ENCODE measurements at places on chromosomes 12 and 14.

GRCh38 chr12:11171969-11172675 is 1.1 kb downstream of the SMIM10L1 start:
- peak; percentile 30 for DNase-seq

- no peak for DNase-seq
Measured at GRCh38 chr14:92832137-92832700, 38.1 kb downstream of the GOLGA5 start.

DNA sequence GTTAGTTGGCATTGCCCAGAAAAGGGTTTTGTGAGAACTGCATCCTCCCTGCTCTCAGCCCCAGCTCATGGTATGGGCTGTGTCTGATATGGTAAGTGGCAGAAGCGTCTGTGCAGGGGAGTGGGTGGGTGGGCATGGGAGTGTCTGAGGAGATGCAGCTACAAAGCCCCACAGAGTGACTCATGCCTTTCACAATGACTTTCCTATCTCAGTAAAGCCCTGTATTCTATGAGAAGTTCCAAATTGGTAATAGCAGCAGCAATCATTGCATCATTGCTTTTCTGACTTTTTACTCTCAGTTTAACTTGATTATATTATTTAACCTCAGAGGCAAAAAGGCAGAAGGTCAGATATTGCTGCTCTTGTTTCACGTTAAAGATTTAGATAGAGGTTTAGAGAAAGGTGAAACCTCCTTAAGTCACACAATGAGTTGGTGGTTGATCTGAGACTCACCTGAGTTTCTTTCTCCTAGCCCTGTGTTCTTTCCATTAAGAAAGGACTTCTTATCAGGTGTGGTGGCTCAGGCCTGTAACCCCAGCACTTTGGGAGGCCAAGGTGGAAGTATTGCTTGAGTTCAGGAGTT is 171.7 kb downstream of the SLC5A8 start:
- DNase-seq = no peak

DNA sequence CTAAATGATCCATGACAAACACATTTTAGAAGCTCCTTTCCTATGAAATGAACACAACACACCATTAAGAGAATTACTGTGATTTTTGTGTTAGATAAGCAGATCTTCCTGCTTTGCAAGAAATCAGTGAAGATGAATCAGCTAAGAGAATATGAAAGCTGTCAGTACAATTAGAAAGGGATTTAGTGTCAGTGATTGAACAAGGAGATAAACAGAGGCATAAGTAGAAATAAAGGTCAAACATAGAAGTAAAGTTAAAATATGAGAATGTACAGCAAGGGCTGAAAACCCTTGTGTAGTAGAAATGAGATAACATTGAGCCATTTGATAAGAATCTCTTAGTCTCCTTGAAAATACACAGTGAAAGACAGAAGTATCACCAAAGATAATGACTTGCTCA is 21.4 kb upstream of the SLC16A7 start:
- no peak for DNase-seq

GRCh38 chr14:100256339-100256895 is 17.5 kb downstream of the YY1 start:
- no peak for DNase-seq

- no peak for DNase-seq
Measured at GRCh38 chr14:99382781-99383471, 97.7 kb downstream of the SETD3 start.

DNA sequence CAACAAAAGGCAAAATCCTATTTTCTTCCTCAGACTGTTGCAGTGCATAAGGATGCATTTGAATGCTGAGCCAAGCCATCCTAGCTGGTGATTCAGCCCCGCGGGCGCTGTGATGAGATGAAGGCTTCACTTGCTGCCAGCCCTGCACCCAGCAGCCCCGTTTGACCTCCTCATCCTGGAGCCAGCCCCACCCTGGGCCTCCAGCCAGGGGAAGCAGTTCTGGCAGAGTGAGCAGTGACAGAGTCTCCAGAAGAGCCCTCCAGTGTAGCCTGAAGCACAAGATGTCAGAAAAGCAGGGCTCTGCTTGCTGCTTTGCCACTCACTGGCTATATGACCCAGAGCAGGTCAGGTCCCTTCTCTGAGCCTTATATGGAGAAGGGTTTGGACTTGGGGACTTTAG is 96.2 kb upstream of the HSPB8 start:
- no peak for DNase-seq
